Spinal cord (tissue), 10 donors: ENCODE measurements at places on chromosomes 7 and 10. TPM values are rescaled to one million over a fixed set of nuclear protein-coding genes. Genes with fewer than 3 reads are reported as not detected.

GRCh38 chr10:127115100-127115499, 81.3 kb downstream of the INSYN2A start:
- no peak for DNase-seq

The ITGA8 gene
- polyA plus RNA-seq, result 5.2 TPM

- no peak for DNase-seq
These were observed 3.1 kb upstream of the BRI3 start for GRCh38 chr7:98278408-98278807.

GRCh38 chr10:3499120-3499519, 285.9 kb downstream of the KLF6 start:
- DNase-seq, result no peak

The PLEKHS1 gene
- polyA plus RNA-seq, result 0.08 TPM

The DRGX gene
- 67.8 TPM for polyA plus RNA-seq

The SRRM3 gene
- 47.0 TPM for polyA plus RNA-seq

DNA sequence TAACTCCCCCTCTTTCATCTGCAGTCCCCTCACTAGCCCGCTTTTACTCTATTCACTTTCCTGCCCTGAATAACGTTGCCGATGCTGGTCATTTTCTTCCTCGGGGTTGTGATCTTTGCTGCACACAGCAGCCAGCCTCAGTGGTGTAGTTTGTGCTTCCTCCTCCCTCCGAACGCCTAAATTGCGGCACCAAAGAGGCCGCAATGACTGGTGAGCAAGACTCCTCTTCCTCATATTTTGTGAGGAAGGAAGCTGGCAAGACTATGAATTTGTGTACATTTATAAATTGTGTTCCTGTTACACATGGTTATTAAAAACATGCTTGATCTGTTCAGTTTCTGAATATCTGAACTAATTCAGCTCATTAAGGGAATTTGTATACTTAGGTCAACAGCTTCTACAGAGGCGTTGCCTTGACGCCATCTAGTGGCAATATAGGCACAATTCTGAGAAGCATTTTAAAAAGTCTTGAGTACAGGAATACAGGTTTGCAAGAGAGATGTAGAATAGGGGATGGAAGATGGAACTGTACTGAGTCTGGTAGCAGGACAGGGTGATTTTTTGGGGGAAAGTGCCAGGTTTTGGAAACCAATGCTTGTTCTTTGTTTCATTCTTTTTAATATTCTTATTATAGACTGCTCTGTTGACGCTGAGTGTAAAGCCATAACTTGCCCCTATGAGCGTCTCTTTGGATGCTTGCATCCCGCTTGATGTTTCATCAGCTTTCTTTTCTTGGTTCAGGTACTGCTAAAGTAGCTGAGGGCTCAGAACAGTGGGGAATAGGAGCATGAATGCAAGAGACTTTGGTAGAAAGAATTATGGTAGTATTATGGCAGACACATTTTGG, 4.1 kb upstream of the TAS2R5 start:
- DNase-seq, result peak; percentile 40

DNA sequence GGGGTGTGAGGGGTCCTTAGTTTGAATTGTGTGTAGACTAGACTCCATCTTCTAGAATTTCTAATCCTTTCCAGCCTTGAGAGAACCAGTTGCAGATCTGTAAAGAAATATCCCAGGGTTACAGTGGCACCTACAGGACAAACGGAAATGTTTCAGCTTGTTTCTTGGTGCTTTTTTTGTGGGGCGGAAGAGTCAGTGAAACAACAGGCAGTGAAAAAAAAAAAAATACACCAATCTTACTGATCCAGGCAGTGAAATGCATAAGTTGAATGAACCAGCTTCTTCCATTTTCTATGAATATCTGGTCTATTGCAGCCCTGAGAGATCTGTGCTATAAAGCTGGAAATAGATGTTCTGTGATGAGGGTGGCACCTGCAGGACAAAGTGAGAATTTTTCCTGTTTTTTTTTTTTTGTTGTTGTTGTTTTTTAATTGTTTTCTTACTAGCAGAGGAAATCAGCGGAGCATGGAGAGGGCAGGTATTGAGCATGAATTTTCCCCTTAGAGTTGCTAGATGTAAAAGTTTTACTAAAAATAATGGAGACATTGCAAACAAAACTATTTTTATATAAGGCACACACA, 81.9 kb upstream of the DYNC1I1 start:
- DNase-seq, result peak; percentile 36

- no peak for DNase-seq
These were observed 426.4 kb downstream of the PHTF2 start for GRCh38 chr7:78224923-78225322.

The LRRD1 gene
- 0.89 TPM for polyA plus RNA-seq

The MYPN gene
- 0.23 TPM for polyA plus RNA-seq
